ENCODE measurements at places on chromosomes 1 and 21.

GRCh38 chr1:185570962-185571361, 163.2 kb upstream of the HMCN1 start:
- no peak for DNase-seq

DNA sequence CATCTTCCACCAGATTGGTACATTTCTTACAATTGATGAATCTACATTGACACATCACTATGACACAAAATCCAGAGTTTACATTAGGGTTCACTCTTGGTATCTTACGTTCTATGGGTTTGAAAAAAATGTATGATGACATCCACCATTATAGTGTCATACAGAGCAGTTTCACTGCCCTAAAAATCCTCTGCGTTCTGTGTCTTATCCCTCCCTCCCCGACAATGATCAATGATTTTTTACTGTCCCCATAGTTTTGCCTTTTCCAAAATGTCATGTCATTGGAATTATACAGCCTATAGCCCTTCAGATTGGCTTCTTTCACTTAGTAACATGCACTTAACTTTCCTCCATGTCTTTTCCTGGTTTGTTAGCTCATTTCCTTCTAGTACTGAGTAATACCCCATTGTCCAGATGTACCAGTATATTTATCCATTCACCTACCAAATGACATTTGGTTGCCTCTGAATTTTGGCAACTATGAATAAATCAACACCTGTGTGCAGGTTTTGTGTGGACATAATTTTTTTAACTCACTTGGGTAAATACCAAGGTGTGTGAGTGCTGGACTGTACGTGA, 80.9 kb upstream of the CDC42BPA start:
- DNase-seq, result no peak

- no peak for DNase-seq
Measured at GRCh38 chr1:13461977-13462376, 51.7 kb downstream of the PRAMEF20 start.

GRCh38 chr1:162905174-162906158, 44.5 kb upstream of the CCDC190 start:
- DNase-seq, result no peak

DNA sequence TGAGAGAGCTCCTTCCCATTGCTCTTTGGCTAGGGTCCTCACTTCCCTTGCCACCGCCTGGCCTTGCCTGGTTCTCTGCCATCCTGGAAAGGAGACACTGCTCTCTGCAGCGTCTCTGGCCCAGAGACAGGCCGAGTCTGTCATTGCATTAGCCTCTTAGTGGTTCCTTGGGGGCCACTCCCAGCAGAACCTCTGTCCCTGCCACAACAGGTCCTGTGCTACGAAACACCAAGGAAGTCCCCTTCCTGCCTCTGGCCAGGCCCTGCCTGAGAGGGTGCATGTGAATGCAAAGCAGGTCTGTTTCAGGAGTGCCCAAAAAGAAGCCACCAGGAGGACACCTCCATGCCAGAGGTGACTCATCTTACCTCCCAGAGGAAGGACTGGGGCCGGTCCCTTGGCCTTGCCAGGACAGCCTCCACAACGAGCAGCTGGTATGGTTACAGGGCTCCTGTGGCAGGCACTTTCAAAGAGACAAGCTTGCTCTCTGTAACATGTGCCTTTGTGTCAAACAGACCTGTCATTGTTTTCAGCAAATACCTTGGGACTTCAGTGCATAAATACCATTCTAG, 59.6 kb downstream of the VPS26C start:
- DNase-seq, result peak; percentile 61

DNA sequence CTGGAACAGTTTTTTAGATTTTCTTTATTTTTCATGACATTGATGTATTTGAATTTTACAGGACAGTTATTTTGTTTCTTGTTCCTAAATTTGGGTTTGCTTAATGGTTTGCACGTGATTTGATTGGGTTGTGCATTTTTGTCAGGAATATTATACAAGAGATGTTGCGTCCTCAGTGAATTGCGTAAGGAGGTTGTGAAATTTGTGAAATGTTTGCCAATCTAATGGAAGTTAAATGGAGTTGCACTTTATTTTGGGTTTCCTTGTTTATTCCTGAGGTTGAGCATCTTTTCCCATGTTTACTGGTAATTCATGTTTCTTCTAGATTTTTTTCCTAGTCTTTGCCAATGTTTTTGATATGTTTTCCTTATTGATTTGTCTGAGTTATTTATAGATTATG, 19.9 kb downstream of the ZNF648 start:
- DNase-seq, result no peak

- no peak for DNase-seq
Measured at GRCh38 chr1:29749024-29749945, 513.0 kb downstream of the PTPRU start.

- no peak for DNase-seq
Measured at GRCh38 chr1:98147280-98147679, 226.4 kb upstream of the DPYD start.

GRCh38 chr1:178487070-178487615, 9.6 kb downstream of the CLEC20A start:
- DNase-seq, result no peak

- no peak for DNase-seq
Measured at GRCh38 chr1:20987831-20988825, 188.6 kb downstream of the EIF4G3 start.

DNA sequence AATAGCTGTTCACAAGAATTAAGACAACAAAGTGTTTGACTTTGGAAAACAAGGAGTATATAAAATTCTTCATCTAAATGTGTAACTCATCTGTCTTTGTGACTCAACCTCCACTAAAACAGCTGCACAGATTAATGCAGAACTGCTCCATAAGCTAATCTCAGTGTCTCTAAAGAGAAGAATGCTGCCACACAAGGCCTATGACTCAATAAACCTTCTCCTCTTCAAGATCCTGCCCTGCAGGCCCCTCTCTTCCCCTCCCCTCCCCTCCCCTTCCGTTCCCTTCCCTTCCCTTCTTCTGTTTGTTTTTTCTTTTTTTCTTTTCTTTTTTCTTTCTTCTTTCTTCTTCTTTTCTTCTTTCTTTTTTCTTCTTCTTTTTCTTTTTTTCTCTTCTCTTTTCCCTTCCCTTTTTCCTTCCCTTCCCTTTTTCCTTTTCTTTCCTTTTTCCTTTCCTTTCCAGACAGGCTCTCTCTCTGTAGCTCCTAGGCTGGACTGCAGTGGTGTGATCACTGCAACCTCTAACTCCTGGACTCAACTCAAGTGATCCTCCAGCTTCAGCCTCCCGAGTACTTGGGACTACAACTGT, 1052.8 kb downstream of the BRINP3 start:
- DNase-seq, result no peak

- DNase-seq, result no peak
Measured at GRCh38 chr1:228289996-228290881, 82.4 kb downstream of the OBSCN start.

GRCh38 chr1:181094416-181095212, 6.1 kb downstream of the IER5 start:
- no peak for DNase-seq

GRCh38 chr1:18978706-18979105, 22.2 kb upstream of the IFFO2 start:
- no peak for DNase-seq

DNA sequence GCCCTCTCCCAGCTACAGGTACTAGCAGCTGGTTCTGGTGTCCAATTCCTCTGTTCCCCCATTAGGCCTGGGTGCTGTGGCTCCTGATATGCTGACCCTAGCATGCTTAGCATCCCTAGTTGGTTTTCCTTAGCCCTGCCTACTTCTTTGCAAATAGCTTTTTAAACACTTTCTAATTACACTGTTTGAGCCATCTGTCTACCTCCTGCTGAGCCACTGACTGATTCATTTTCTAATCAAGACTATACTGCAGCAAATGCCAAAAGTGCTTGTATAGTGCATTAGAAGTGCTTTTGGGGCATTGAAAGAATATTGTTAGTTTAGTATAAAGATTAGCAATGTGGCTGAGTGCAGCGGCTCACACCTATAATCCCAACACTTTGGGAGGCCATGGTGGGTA, 36.3 kb downstream of the ERICH3 start:
- no peak for DNase-seq

- DNase-seq, result no peak
Measured at GRCh38 chr1:100302739-100303138, 36.7 kb downstream of the RTCA start.

DNA sequence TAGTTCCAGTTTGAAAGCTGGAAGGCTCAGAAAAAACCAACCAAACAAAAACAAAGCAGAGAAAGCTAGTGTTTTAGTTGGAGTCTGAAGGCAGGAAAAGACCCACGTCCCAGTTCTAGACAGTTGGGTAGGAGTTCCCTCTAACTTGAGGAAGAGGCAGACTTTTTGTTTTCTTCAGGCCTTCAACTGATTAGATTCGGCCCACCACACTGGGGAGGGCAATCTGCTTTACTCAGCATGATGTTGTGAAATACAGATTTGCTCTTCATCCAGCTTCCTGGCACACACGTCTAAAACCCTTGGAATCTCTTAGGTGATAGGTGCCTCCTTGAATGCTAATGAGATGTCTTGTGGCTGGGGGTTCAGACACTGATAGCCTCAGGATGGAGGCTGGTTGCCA, 49.1 kb upstream of the CSF3R start:
- DNase-seq, result no peak

DNA sequence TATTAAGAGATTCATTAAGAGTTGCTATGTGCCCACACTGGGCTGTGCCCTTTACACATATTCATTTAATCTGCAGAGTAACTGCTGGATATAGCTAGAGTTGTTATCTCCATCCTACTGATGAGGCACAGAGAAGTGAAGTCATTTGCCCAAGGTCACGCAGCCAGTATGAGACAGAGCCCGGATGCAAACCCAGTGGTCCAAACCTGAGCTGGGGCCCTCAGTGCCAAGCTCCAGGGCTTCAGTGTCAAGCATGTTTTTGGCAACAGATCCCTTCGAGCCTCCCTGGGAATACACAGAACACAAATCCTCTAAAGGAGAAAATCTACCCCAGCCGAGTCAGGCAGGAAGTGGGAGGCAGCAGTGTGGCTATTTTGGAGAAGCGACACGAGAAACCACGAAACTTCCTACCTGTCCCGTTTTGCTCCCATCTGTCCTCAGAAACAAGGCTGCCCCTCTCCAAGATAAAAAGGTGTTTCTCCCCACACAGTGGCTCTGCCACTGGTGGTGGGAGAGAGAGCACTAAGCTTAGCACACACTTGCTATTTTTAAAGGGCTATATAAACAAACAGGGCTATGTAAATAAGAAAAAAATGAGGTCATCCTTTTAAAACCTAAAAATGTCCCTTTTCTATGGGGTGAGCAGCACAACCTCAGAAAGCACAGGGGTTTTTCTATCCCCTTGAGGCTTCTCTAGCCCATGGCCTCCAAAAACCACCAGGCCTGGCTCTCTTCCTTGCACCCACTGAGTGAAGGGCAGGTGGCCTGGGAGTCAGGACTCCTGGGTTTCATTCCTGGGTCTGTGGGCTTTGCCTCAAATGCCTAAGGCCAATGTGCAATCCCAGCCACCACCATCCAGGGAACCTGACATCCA, 138.6 kb upstream of the EDN2 start:
- DNase-seq, result peak; percentile 92

DNA sequence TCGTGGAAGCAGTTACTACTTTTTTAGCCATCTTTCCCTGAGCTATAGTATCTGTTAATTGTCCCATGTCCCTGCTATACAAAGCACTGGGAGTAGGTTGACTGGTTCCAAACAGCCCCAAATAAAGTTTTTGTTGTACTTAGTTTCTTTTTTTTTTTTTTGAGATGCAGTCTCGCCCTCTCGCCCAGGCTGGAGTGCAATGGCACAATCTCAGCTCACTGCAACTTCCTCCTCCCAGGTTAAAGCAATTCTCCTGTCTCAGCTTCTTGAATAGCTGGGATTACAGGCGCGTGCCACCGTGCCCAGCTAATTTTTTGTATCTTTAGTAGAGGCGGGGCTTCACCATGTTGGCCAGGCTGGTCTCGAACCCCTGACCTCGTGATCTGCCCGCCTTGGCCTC, 3.3 kb downstream of the NCSTN start:
- DNase-seq, result no peak

DNA sequence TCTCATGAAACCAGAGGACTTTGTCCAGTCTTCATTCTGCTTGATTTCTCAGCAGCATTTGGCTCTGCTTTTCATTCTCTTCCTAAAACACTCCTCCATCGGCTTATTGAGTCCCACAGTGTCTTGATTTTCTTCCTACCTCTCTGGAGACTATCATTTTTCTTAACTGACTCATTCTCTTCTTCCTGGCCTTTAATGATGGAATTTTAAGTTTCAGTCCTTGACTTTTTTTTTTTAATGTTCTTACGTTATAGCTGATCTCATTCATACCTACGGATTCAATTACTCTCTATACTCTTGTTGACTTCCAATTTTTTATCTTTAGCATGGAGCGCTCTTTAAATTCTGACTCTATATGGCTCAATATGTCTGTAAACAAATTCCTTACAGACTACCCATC, 111.1 kb downstream of the NEK7 start:
- no peak for DNase-seq

GRCh38 chr1:98205291-98206017, 284.6 kb upstream of the DPYD start:
- DNase-seq, result no peak

DNA sequence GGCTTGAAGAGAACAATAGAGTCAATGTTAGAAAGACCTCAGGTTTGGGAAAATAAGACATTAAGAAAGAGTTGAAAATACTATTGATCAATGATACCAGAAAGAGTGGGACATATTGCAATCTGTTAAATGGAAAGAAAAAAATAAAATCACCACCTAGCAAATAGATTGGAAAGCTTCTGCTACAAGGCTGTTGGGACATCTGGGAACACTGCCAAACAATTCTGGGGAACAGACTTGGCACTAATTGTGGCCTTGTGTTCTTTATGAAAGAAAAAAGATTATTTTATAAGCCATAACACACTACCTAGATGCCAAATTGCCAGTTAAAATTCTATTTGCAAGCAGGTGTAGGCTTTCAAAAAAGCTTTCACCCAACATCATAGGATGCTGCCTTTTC, 137.8 kb downstream of the TSEN15 start:
- DNase-seq, result no peak

GRCh38 chr1:92901699-92902405, 59.4 kb downstream of the DIPK1A start:
- DNase-seq, result peak; percentile 83

DNA sequence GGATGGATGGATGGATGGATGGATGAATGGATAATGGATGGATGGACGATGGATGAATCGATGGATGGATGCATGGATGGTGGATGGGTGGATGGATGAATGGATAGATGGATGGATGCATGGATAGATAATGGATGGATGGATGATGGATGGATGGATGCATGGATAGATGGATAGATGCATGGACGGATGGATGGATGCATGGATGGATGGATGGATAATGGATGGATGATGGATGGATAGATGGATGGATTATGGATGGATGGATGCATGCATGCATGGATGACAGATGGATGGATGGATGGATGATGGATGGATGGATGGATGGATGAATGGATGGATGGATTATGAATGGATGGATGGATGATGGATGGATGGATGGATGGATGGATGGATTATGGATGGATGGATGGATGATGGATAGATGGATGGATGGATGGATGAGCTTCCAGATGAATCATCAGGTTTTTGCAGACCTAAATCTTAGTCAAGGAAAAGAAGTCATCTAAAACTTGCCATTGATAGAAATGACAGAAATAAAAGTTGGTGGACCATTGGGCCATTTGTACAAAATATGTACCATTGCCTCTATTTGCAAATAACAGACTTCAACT, 175.4 kb upstream of the KLHDC7A start:
- no peak for DNase-seq

GRCh38 chr1:209650454-209650853, 1.8 kb downstream of the LAMB3 start:
- no peak for DNase-seq
